ENCODE measurements at places on chromosomes 13 and 19.

- no peak for DNase-seq
Observed at GRCh38 chr13:43979492-43979891, 99.8 kb downstream of the LACC1 start.

DNA sequence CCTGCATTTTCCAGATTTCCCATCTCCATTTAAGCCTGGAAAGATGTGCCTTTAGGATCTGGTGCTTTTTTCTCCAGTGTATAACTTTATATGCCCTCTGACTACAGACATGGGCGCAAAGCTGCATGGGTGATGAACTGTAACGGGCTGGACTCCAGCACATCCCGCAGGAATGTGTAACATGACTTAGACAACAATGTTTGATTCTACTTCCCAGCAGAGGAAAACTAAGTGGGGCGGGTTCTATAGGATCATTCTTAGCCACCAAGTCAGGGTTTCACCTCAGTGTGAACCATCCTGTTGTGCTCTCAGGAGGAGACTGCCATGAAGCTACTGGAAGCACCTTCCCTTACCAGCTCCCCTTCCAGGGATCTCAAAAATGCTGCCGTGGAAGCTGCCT is 93.2 kb upstream of the SERP2 start:
- DNase-seq: no peak

DNA sequence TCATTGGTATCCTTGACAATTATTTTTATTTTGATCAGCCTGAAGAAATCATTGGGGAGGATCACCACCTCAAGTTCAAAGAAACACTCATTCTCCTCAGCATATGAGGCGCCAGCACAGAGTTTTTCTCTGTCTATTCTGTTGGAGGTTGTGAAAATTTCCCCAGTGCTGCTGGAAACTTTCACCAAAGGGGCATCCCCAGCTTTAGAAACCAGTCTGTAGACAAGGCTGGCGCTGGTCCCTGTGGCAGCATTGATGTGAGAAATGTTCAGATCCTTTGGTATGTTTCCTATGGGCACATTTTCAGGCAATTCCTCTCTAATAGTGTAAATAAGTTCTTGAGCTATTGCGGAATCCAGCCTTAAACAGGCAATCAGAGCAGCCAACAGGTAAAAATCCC is 2.1 kb downstream of the PCDH9 start:
- no peak for DNase-seq

- no peak for DNase-seq
Observed at GRCh38 chr13:112616586-112617362, 28.8 kb upstream of the TUBGCP3 start.

DNA sequence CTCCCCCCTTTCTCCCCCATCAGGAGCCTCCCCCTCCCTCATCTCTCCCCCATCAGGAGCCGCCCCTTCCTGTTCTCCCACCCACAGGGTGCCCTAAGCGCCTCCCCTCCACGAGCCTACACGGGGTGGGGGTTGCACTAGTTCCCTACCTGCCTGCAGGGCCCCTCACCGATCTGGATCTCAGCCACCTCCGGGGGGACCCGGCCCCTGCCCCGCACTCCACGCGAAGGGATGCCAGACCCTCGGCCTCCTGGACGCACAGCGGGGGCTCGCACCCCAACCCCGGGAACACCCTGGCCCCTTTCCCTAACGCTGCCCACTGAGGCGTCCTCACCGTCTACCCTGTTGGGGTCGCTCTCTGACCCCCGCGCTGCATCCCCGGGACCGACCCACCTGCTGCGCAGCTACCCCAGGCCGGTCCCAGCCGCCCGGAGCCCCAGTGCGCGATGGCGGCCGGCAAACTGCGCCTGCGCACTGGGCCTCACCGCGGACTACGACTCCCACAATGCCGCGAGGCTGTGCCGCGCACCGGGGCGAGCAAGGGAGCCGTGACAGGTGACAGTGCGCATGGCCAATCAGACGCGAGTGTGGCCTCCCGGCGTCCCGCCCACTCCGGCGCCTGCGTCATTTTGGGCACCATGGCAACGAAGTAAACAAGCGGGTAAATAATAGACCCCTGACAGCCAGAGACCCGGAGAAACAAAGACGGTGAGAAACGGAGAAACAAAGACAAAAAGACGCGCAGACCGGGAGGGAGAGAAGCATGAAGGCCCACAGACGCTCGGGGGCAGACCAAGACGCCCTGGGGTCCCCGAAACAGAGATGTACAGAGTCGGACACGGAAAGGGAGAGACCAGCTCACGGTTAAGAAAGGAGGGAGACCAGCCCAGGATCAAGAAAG is at the start of gene ZSCAN18:
Gene ZSCAN18, minus strand, starts transcription at position 451 of the 901 bp plus-strand sequence. CDS start 7,964 bp downstream, outside the sequence.
- DNase-seq: peak; percentile 95

- DNase-seq: no peak
Observed at GRCh38 chr13:48648446-48648845, 5.3 kb upstream of the CYSLTR2 start.

GRCh38 chr19:47376589-47377144 is 27.6 kb downstream of the DHX34 start:
- DNase-seq: no peak

DNA sequence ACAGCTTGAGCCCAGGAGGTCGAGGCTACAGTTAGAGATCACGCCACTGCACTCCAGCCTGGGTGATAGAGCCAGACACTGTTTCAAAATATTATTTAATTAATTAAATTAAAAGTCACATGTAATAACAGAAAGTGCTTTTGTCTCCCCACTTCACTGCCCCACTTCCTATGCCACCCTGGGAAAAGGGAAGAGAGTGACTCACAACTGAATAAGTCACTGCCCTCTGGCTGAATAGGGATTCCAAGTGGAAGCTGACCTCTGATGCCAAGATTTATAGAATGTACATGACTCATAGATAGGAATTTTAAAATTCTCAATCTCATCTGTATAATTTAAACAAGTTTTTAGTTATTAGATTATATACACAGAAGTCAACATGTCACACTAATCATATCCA is 22.2 kb upstream of the ERVV-1 start:
- no peak for DNase-seq

GRCh38 chr19:39807846-39808364 is 26.1 kb downstream of the DYRK1B start:
- DNase-seq: no peak

Measured in activated CD8-positive, alpha-beta memory T cell treated with anti-CD3 and anti-CD28 coated beads for 4 hours (primary cell).